OCI-LY7 (cell line): ENCODE measurements at places on chromosomes 11 and 22. TPM values are rescaled to one million over a fixed set of nuclear protein-coding genes. Genes with fewer than 3 reads are reported as not detected.

DNA sequence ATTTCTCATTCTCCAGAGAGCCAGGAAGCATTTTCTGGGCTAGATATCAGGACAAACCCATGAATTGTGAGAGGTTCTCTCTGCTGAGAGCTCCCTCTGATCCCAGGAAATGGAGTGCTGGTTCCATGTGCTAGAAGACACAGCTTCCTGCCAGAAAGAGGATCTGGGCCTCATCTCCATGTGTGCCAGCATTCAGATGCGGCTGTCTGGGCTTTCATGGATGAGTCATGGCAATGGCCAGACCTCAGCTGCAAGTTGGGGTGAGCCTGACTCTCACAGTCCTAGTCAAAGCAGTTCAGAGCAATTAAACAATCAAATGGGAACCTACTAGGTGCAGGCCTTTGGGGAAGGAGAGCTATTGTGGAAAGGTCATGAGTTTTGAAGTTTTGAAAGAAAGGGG is 82.3 kb upstream of the EED start:
- DNase-seq, result no peak

DNA sequence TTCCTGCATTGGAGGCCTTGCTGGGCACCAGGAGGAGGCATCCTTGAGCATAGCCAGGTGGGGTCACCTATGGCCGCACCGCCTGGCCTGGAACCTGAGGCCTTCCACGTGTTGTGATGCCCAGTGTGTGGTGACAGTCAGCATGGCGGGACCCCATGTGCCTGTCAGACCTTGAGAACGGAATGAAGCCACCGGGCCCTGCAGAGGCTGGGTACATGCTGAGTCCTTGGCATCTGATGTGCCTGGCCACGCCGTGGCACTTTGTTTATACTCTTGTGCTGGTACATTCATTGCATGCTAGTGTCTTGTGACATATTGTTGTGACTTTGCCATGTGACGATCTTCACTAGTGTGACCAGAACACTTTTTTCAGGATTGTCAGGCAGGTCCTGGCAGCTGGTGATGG is 8.5 kb upstream of the MYO7A start:
- no peak for DNase-seq

The OR51F1 gene
- not detected in 2 replicates for total RNA-seq

DNA sequence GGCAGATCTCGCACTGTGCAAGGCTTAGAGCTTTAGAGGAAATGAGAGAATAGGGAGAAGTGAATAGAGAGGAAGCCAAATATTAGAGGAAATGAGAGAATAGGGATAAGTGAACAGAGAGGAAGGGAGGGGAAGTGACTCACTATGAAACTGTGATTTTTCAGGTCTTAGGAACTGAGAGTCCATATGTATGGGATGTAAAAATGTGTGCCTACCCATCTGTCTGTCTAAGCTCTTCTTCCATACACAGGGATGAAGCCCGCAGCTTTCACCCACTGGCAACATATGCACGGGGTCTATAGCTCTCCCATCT is 6.4 kb upstream of the CCDC86 start:
- no peak for DNase-seq

- no peak for DNase-seq
Measured at GRCh38 chr11:64094463-64095260, 58.9 kb downstream of the FLRT1 start.

The LGR4 gene
- 0.06 TPM in 1 of 2 replicates, not detected in the other for total RNA-seq

The ANO3 gene
- total RNA-seq, result not detected in 2 replicates

GRCh38 chr11:1853376-1854131 is 670 bp downstream of the LSP1 start:
- DNase-seq, result peak; percentile 19

GRCh38 chr11:370070-370941 is 1.0 kb downstream of the B4GALNT4 start:
- DNase-seq, result no peak

- no peak for DNase-seq
Measured at GRCh38 chr22:37260155-37260795, 16.2 kb upstream of the RAC2 start.

- DNase-seq, result no peak
Measured at GRCh38 chr22:34801221-34801620, 264.7 kb upstream of the ISX start.

The NUCB2 gene
- 73.0 and 96.2 TPM in 2 replicates for total RNA-seq

DNA sequence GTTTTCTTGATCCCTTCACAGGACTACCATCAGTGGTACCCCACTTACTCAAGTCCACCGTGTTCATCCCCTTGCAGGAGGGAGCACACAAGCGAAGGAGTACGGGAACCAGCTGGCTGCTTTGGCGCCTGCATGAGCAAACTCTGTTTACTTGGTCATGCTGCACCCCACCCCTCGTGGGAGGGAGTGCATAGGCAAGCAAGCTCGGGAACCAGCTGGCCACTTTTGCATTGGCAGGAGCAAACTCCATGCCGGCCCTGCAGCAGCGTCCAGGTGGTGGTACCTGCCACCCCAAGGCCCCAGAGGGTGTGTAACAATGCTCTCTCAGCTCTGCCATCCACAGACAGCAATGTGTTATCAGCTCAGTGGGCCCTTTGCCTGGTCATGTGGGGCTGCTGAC is 737.8 kb downstream of the FAM181B start:
- DNase-seq, result no peak

- no peak for DNase-seq
Measured at GRCh38 chr11:9936754-9937153, 272.9 kb downstream of the SWAP70 start.

- no peak for DNase-seq
Measured at GRCh38 chr22:49303061-49303735, 524.5 kb downstream of the BRD1 start.

- no peak for DNase-seq
Measured at GRCh38 chr22:48104102-48104738, 1341.8 kb downstream of the TBC1D22A start.

DNA sequence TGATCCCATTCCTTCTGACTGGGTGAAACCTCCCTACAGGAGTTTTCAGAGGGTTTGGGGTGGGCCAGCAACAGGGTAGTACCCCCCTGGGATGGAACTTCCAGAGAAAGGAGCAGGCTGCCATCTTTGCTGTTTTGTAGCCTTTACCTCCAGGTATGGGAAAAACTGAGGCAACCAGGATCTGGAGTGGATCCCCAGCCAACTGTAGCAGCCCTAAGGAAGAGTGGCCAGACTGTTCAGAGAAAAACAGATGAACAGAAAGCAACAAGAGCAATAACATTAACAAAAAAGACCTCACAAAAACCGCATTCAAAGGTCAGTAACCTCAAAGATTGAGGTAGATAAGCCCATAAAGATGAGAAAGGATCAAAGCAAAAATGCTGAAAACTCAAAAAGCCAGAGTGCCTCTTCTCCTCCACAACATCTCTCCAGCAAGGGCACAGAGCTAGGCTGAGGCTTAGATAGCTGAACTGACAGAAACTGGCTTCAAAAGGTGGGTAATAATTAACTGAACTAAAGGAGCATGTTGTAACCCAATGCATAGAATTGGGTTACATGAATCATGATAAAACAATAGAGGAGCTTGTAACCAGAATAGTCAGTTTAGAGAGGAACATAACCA is 1288.6 kb upstream of the CNTN5 start:
- no peak for DNase-seq

The C11orf16 gene
- total RNA-seq, result not detected in 2 replicates

The DEFB131B gene
- not detected in 2 replicates for total RNA-seq

DNA sequence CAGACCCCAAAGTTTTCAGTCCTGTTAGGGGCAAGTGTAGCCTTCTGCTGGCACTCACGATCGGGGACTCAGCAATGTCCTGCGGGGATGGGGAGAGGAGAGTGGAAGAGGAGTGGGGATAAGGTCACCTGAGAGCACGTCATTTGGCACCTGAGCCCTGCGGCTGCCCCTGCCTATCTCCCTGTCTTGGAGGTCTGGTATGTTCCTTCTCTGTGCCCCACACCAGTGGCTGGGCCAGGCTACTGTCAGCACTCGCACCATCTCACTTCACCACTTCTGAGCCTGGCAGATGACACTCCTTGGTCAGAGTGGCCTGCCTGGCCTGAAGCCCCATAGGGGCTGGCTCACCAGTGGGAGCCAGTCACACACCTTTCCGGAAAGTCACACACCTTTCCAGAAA is 20.1 kb upstream of the CHADL start:
- no peak for DNase-seq

- DNase-seq, result no peak
Measured at GRCh38 chr11:26676641-26677040, 45.2 kb downstream of the SLC5A12 start.

DNA sequence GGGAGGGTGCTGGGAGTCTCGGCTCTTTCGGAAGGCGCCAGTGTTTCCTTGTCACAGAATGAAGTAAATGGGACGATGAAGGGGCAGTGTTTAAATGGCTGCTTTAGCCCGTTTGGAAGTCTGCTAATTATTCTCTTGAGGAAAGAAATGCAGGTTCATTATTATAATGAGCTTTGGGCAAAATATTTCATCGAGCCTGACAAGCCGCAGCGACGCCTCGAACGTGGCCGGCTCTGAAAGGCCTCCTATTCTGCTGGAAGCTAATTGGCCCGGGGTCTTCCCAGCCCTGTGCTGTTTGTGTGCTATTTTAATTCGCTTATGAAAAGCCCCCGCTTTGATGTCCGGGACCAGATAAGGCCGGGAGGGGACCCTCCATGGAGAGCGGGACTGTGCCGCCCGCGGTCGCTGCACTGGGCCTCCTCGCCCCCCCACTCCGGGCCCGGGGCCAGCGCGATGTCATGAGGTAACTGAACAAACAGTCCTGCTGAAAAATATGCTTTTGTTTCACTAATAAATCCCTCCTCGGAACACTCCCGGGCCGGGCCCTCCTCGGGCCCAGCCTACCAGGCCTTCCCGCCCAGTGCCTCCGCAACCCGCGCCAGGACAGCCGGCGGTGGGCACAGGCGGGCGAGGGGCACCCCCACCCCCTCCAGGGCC is 78.4 kb downstream of the CDKN1C start:
- DNase-seq, result no peak

The DLG2 gene
- 8.0 and 8.2 TPM in 2 replicates for total RNA-seq

The UBQLNL gene
- total RNA-seq, result 0.13 and 0.15 TPM in 2 replicates

The IFITM10 gene
- 0.30 and 1.2 TPM in 2 replicates for total RNA-seq

- no peak for DNase-seq
Measured at GRCh38 chr11:63686926-63687325, 5.6 kb downstream of the RTN3 start.

GRCh38 chr11:8262552-8263108 is 1.0 kb downstream of the LMO1 start:
- DNase-seq, result no peak

DNA sequence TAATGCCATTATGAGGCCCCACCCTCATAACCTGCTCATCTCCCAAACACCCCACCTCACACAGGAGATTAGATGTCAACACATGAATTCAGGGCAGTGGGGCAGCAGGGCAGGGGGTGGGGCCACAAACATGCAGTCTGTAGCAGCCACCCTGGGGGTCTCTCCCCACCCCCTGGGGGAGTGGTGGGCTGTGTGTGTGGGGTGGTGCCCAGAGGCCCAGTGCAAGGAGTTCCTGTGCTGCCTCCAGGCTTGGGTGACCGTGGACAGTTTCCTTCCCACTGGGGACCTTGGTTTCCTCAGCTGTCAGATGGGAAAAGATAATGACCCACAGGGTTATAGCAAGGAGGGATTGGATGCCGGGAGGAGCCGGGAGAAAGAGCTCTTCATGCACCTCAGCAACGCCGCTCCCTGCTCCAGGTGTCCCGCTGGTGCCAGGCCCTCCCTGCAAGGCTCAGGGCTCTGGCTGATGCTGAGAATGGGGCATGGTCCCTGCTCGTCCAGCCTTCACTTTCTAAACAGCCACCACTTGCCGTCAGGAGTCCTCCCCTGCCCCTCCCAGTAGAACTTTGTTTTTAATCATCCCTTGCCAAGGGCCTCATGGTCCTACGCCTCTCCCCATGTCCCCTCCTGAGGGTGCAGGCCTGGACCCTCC is 2.0 kb upstream of the MRGPRF start:
- DNase-seq, result no peak

GRCh38 chr22:21033895-21034294 is 1.5 kb upstream of the SLC7A4 start:
- no peak for DNase-seq

GRCh38 chr11:33819278-33820035 is 45.1 kb upstream of the FBXO3 start:
- DNase-seq, result no peak

The IPO7 gene
- 150 and 160 TPM in 2 replicates for total RNA-seq

DNA sequence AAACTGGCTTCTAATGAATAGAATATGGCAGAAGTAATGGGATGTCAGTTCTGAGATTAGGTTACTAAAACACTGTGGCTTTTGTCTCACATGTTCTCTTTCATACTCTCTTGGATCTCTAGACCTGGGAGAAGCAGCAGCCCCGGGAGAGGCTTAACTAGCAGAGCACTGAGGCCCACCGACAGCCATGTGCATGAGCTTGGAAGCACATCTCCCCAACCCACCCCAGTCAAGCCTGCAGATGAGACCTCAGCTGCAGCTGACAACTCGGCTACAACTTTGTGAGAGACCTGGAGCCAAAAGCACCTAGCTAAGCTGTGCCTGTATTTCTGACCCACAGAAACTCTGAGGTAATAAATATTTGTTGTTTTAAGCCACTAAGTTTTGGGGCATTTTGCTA is 100.8 kb downstream of the TRIM29 start:
- no peak for DNase-seq

DNA sequence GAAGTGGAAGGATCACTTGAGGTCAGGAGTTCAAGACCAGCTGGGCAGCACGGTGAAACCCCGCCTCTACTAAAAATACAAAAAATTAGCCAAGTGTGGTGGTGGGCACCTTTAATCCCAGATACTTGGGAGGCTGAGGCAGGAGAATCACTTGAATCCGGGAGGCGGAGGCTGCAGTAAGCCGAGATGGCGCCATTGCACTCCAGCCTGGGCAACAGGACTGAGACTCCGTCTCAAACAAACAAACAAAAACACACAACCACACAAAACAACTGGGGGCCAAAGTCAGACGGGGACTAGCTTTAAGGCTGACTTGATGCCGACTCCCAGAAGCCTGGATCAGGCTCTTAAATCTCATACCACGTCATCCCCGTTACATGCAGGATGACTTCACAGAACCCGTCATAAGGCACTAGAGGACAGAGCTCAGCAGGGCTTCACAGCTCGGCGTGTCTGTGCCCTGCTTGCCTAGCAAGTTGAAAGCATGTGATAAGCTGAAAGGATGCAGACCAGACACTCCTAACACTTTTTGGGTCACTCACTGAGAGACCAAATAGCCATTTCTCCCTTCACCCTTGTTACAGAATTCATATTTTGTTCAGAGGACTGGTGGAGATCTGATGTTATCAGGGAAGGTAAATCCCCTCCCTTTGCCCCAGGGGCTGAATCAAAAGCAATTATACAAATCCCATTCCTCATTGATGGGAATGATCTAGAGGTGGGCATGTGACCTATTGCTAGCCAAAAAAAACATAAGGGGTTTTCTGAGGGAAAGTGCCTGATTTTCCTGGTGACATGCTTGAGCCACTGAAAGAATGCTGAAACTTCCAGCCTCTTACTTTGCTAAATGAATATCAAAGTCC is 65.4 kb downstream of the GAB2 start:
- no peak for DNase-seq

The SMTNL1 gene
- total RNA-seq, result not detected in 2 replicates

The KLHDC7B gene
- 0.31 and 0.46 TPM in 2 replicates for total RNA-seq

The HEPACAM gene
- total RNA-seq, result not detected in 2 replicates

The MN1 gene
- total RNA-seq, result not detected in 2 replicates

DNA sequence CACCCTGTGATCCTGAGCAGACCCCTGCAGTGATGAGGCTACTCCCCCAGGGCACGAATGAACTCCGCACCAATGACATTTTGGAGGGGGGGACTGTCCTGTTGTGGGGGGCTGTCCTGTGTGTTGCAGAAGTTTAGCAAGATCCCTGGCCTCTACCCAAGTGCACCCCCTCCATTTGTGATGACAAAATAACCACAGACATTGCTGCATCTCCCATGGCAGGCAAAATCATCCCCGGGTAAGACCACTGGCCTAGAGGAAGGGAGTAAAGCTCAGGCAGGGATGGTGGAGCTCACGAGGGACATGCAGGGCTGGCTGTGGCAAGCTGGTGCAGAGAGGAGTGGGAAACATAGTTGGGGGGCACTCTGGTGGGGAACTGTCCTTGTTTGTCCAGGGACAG is 40.6 kb downstream of the NECTIN1 start:
- DNase-seq, result no peak

The NPAS4 gene
- total RNA-seq, result not detected in 2 replicates
